ENCODE measurements at places on chromosomes 3 and 15.

GRCh38 chr3:174409086-174409743 is 449.9 kb upstream of the NAALADL2 start:
- DNase-seq = no peak

DNA sequence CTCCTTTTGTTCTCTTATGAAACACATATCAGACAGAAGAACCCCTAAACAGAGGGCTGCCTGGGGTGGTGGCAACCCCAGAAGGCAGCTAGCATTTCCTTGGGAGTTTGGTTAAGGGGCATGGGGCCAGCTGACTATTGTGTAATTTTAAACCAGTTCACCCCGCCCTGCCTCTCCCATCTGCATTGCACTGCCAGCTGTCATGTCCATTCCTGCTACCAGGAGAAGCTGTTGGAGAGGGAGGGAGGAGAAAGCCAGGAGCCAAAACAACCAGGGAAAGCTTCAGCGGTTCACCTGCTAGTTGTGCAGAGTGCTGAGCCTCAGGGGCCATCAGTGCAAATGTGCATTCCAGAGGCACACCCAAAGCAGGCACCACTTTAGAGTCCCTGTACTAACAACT is 47.6 kb upstream of the ATP1B3 start:
- no peak for DNase-seq

DNA sequence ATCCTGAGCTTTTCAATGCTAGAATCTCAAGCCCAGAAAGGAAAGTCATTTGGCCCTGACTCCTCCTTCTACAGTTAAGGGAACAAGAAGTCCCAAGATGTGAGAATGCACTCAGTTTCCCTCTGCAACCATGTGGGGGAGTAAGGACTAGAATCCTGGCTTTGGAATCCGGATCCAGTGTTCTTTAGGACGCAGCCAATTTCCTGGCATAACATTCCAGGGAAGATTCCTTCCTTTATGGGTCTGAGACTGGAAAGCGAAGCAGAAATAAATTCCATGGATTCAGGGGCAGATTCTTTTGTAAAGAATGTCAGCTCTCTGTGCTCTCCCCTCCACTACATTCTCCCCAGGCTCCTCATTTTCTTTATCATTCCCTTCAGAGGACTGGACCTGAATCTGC is 151.8 kb upstream of the SOX14 start:
- DNase-seq = no peak

GRCh38 chr3:62372621-62373041 is 719 bp downstream of the FEZF2 start:
- no peak for DNase-seq

DNA sequence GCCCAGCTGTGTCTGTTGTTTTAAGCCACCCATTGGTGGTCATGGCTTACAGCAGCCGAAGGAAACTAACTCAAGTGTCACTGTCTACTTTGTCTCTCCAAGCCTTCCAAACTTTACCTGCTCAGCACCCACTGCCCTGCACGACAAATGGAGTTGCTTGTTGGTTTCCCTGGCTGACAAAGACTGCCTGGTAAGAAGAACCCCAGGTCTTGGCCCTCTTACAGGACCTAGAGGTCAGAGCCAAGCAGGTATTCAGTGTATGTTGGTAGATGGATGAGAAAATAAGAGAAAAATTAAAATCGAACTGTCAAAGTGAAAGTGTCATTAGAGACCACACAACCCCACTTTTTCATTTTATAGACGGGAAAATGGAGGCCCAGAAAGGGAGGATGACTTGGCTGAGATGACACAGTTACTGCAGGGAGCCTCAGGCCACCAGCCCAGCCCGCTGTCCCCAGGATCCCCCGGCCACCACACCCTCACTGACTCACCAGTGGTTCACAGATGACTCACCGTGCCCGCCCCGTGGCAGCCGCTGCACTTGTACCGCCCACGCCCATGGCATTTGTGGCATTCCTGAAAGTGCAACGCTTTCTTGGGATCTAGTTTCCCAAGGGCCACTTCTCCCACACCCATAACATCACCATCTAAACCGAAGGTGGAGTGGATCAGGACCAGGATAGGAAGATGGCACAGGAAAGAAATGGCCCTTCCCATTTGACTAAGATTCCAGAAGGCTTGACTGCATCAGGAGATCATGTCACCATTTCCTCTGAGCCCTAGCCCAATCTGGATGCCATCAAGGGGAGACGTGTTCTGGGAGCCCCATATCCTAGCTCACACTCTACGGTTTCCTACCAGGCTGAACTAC is 15.2 kb downstream of the SSUH2 start:
- peak; percentile 30 for DNase-seq

GRCh38 chr15:37056177-37057121 is 43.9 kb downstream of the MEIS2 start:
- no peak for DNase-seq

DNA sequence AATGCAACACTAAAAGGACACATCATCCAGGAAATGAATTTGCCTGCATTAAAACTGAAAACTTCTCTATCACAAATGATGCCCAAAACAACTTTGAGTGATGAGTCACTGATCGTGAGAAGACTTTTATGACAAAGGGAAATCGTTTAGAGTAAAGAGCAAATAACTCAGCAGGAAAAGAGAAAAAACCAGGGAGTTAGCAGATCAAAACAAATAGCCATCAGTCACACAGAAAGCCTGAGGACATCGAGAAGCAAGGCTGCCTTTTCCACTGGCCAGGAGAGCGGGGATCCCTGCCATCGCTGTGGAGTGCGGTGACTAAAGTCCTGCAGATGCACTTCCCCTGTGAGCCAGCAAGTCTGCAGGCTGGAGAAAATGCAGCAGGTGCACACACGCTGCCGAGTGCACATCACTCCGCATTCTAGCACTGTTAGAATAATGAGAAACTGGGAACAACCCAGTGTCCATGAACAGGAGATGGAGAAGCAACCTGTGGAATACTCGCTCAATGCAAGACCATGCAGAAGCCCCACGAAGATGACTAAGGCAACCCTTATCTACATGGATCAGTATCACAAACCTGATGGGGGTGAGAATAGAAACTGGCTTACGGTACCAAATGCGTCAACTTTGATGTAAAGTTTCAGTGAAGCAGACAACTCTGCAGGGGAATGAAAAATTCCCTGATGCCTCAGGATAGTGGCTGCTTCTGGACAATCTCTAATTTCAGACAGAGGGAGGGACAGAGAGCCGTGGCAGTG is 86.4 kb downstream of the NSMCE3 start:
- no peak for DNase-seq

GRCh38 chr15:87287156-87287555 is 969.4 kb downstream of the NTRK3 start:
- DNase-seq = no peak

DNA sequence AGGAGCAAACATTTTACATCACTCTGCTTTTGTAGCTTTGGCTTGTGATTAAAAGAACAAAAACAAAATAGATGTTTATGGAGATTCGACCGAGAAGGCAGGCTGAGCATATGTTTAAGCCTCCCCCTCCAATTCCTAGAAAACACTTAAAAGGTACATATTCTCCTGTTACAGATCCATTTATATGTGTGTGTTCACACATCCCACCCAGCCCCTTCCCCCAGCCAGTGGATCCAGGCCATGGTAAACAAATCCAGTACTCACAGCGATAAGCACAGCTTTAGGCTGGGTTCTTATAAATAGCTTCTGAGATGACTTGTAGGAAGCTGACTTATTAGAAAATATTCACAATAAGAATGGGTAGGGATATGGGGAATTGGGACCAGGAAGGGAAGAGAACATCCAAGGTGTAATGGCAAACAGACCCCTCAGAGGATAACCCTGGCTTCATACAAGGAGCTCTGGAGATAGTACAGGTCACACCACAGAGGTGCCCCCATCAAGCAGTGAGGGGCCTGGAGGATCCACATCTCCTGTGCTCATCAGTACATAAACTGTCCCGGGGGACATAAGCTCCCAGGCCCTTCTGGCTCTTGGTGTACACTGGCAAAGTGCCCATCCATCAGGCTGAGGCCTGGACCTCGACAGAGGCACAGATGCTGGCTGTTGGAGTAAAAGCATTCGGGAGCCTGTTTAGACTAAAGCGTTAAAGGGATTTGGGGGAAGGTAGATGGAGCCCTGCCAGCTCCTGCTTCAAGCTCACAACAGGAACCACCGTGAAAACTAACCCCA is 70.0 kb upstream of the UBE2E1 start:
- no peak for DNase-seq

DNA sequence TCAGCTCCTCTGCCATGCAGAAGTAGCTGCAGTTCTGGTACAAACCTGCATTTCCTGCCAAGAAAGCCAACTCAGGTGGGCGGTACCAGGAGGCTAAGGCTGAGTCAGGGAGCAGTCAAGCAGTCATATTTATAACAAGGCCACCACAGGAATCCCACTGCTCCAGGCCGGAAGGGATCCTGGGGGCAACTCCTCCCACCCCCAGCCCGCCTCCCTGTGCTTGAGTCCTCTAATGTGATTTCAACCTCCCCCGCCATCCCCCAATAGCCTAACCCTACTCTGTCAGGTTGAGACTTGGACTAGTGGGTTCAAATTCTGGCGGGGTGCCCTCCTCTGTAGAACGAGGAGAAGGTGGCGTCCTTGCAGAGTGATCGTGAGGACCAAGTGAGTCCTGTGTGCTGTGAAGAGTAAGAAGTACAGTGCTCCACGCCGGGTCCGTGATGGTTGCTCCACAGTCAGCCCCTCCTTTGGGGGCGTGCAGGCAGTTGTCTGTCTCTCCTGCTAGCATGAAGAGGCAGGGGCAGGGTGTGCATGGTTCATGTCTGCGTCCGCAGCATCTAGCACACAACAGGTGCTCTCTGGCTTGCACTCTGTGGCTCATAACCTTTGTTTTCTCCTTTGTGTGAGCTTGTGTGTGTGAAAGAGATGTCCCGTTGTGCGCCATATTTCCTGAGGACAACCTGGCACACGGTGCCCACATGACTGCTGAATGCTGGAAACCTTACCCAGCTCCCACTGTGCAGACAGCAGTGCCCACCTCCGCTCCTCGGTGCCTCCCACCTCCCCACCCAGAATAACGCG is 78.3 kb downstream of the SMAD6 start:
- no peak for DNase-seq

- DNase-seq = no peak
Measured at GRCh38 chr3:181888234-181888633, 176.5 kb downstream of the SOX2 start.

DNA sequence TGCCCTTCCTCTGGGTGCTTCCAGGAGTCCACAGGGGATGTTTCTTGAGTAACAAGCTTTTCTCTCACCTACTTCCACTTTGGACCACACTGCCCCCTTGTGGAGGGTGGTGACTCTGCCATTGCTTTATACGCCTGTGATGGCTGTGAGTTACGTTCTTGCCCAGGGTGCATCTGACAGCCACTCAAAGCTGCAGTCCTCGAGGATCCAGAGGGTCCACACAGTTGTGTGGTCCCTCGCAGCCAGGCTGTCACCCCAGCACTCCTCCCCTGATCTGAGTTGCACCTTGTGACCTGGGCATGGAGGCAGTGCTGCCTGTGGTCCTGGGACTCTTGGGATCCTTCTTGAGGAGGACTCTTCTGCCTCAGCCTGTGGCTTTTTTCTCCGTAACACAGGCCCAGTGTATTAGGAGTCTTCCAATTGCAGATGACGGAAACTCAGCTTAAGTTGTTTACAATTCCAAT is 23.4 kb downstream of the FOXL2 start:
- peak; percentile 77 for DNase-seq

GRCh38 chr3:53312832-53313231 is 34.5 kb downstream of the DCP1A start:
- DNase-seq = no peak

GRCh38 chr3:36663666-36664291 is 100.6 kb downstream of the DCLK3 start:
- no peak for DNase-seq

DNA sequence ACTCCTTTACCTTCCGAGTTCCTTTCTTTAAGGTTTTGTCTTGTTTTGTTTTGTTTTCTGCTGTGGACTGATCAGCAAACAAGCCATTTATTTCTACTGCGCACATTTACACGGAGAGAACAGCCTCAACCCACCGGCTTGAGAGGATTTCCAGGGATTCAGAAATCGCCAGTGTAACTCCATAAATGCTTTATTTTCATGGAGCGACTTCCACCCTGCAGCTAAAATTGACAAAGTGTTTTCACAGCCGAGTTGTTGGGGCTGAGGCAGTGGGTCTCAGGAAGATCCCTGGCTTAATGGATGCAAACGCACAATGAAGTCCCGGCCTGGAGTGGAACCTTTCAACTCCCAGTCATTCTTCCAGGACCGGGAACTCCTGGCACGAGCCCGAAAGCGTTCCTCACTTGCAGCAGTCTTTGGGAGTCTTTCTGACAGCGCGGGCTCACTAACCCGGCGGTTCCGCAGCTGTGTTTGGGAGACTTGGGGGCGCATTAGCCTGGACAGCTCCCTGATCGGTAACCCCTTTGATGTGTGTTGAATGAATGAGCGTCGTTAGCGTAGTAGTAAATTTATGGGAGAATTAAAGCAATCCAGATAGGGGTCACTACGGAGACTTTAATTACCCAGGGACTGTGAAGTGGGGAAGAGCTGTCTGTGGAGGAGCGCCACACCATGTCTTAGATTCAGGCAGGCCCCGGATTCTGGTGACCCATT is 785 bp upstream of the MYRIP start:
- DNase-seq = no peak

DNA sequence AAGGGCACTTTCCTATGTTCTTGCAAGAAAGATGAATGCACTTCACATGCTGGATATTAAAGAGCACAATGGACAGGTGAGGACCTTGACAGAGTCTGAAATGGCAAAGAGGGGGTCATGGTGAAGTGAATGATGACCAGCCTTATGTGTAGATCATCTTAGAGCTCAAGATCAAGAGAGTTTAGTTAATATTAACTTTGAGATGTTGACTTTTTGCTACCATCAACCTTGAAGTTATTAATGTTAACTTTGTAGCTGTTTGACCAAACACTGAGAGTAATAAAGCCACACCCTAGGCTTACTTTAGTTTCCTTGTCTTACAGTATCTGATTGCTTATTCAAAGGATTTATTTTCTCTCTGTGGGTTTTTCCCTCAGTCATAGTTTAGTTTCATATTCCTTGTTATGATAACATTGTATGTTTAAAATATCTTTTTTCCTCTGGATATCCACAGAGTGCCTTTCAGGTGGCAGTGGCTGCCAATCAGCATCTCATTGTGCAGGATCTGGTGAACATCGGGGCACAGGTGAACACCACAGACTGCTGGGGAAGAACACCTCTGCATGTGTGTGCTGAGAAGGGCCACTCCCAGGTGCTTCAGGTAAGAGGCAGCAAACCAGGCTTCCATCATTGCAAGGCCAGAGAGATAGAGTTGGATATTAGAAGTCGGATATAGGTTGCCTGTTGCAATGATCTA is 5.4 kb downstream of the NFKBIZ start:
- no peak for DNase-seq

GRCh38 chr15:98085003-98085639 is 124.6 kb downstream of the ARRDC4 start:
- DNase-seq = no peak

DNA sequence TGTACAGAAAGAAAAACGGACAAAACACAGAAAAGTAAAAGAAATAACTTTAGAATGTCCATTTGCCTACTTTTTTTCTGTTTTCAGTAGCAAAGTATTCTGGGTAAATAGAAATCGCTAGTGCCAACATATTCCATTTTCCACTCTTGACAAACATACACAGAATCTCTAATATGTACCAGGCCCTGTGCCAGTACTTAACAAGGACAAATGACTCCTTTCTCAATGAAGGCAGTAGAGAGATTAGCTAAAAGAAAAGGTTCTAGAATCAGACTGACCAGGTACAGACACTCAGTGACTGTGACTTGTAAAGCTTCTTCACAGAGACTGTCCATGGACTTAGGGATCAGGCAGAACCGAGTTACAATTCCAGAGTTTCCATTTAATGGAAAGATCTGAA is 165.8 kb upstream of the STAC start:
- no peak for DNase-seq
